ENCODE measurements at places on chromosomes 16 and 17.

DNA sequence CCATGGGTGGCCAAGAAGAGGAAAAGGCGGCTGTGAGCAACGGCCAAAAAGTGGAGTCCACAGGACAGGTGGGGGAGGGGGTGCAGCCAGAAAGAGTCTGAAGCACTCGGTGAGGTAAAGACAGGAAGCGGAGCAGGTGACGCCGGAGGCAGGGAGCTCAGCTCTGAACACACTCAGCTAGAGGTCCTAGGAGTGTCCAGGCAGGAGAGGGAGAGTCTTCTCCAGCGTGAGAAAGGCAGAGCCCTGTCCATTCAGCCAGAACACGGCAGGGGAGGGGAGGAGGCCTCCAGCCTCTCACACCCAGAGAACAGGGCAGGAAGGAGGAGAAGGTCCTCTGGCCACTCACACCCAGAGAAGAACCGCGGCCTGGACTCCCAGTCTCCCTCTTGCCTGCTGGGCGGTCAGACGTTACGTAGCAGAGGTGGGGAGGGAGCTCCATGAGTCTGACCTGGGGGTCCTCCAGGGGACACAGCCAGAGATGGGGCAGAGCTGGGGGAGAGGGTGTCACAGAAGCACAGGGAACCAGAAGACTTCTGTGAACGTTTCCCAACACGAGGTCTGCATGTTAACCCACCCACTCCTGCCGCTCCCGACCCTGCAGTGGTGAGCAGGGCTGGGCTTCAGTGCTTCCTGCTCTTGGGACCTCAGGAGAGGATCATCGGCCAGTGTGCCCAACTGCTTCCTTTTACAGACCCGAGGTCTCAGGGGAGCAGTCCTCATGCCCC, 89.2 kb downstream of the ABR start:
- DNase-seq, result no peak

DNA sequence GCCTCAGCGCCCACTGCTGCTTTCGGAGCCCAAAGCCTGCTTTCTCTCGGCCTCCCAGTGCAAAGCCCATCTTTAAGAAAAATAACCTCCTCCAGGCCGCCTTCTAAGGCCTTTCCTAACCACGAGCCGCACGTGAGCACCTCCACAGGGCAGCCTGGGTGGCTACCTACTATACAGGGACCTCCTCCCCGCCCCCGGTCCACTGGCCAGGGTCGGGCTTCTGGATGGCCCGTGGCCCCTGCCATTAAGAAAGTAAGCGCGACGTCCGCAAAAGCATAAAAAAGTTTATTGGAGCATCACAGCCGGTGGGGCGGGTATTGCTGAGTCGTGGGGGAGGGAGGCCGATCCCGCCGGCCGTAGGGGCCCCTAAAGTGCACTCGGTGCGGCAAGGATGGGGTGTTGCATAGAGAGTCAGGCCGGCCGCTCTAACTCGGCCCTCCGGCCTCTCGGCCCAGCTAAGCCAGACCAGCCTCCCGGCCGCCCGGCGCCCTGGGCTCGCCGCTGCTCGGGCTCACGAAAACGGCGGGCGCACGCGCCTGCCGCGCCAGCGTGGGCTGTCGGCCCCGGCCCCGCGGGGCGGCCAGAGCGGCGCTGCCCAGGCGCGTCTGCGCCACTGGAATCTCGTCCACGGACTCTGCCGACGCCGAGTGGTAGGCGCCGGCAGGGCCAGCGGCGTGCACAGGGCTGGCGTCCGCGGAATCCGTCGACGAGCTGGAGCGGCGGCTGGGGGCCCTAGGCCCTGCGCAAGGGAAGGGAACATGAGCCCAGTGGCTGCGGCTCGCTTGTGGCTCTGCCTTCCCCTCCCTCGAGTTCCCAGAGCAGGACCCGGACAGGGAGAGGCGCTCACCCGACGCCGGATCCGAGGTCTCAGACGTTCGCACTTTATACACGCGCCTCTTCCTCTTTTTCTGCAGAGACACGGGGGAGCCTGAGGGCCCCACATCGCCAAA, 1.1 kb upstream of the TPPP3 start:
- no peak for DNase-seq

GRCh38 chr17:80726558-80727408, 182.1 kb downstream of the RPTOR start:
- no peak for DNase-seq

- no peak for DNase-seq
Observed at GRCh38 chr17:33463887-33464286, 170.8 kb upstream of the ASIC2 start.

- no peak for DNase-seq
Observed at GRCh38 chr16:49700251-49701064, 155.5 kb downstream of the ZNF423 start.

DNA sequence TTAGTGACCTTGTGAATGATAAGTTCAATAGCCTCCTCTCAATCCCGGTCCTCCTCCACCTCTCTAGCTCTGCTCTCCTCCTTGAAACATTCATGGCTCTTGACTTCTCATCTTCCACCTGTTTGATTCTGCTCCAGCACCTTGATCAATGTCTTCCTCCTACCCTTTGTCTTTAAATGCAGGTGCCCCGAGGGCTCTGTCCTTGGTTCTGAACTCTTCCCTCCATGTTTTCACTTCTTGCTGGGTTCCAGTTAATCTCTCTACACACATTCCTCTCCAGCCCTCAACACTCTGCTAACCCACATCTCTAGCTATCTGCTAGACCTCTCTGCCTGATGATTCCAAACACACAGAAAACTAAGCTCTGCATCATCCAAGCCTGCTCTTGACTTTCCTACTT, 13.4 kb downstream of the CD300E start:
- DNase-seq, result no peak

DNA sequence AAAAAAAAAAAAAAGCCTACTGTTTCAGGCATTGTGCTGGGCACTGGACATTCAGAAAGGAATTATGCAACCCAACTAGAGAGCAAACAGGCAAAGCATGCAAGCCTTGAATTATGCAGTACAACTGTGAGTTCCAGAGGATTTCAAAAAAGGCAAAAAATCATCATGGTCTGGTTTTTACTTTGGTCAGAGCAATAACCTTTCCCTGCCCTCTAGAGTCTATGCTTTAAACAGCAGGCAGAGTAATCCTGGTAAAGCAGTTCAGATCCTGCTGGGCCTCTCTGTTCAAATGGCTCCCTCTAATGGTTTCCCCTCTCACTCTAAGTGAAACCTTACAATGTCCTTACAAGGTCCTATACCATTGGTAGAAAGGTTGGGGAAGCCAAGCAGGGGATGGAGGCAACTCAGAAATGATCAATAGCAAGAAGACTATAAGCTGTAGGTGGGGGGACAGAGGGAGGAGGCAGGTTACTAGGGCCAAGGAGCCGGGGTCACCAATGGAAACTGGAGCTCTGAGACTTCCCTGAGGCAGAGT, 4.6 kb upstream of the TAF15 start:
- DNase-seq, result peak; percentile 18

DNA sequence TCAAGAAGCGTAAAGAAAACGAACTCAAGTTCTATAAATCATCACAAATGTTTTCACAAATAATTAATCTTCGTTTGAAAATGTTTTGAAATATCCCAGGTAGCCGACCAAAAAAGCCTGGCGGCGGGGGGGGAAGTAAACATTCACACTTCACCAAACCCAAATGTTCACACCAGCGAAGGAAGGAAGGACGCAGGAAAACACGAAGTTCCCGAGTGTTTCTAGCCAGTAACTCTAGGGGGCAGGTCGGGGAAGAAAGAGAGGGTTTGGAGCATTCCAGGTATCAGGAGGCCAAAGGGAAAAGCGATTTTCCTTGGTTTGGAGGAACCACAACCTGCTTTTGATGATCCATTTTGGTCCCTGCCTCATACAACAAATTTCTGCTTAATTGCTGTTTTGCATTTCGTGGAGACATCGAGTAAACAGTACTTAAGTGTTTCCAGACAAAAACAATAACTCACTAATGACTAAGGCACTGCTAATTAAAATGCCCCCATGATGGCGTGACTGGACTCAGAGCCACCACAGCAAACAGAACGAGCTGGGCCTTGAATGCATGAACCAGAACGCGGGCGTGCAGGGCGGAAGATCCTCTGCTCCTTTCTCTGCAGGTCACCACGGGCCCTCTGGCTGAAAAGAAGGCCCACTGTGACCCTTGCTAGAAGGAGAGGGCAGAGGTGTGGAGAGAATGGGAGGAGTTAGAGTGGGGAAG, 16.6 kb downstream of the ZFHX3 start:
- DNase-seq, result no peak

GRCh38 chr17:3049705-3050295, 13.6 kb downstream of the OR1D5 start:
- no peak for DNase-seq

- DNase-seq, result no peak
Observed at GRCh38 chr17:59266745-59267144, 46.4 kb downstream of the GDPD1 start.

DNA sequence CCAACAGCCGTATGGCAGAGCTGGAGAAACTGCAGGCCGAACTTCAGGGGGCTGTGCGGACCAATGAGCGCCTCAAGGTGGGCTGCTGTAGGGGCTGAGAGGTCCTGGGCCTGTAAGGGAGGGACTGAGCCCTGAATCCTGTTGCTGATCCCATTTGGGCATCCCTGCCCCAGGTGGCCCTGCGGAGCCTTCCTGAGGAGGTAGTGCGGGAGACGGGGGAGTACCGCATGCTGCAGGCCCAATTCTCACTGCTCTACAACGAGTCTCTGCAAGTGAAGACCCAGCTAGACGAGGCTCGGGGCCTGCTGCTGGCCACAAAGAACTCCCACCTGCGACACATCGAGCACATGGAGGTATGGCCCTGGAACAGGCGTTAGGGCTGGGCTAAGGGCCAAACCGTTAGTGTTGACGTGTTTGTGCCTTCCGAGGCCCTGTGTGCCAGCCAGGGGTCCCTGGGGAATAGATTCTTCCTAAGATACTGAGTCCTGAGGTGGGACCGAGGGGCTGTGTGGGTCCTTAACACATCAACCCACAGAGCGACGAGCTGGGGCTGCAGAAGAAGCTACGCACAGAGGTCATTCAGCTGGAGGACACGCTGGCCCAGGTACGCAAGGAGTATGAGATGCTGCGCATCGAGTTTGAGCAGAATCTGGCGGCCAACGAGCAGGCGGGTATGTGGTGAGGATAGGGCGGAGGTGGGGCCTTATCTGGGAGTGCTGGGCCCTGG, 4.2 kb downstream of the RNF40 start:
- DNase-seq, result no peak

Data from T follicular helper cell (primary cell).